ENCODE measurements at places on chromosomes 5 and 9.

DNA sequence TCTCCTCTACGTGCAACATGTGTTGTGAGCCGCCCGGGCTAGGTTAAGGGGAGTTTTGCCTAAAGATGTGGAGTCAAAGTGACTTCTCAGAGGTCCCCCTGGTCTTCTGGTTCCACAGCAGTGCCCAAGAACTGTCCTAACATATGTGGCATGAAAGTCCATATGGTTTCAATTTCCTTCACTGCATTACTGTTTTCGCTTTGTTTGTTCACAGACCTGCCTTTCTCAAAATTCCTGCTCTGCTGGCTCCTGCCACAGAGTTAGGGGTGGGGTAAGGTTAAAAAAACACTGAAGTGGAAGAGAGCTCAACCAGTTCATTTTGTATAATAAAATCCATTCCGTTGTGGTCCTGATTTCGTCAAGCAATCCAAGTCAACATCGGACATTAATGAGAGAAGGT lies 289.4 kb downstream of the DMAC1 start:
- peaks cover 12% of the 10 kb centered on the region for H3K4me1 ChIP-seq
- DNase-seq = no peak
- no peak overlapping the region for H3K4me3 ChIP-seq
- H3K27ac ChIP-seq = no peak overlapping the region
- H3K36me3 ChIP-seq = no peaks in the 10 kb centered on the region

DNA sequence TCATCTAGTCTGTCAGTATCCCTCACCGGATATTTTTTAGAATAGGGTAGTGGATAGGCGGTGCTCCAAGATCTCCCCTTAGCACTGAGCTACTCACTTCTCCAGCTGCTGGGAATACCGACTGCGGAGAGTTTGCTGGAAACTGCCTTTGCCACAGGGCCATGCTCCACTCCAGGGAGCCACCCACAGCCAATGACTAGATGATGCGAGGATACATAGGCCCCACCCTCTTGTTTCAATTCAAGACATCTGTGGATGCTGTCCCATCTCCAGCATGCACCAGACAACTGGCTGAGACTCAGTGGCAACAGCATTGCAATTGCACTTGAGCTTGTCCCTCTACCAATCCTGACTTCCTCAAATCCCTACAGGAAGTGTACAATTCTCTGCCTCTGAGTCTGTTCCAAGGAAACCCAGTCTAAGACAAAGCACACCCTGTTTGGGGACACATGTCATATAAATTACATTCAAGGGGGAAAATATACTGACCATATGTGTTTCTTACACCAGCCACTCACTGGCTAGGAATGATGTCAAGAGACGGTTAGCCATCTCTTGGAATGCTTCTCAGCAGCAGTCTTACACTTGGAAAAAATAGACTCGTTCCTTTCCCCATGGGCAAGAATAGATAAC lies 312.6 kb upstream of the KIF2A start:
- H3K4me1 ChIP-seq = peaks cover 3% of the 10 kb centered on the region
- H3K4me3 ChIP-seq = no peak overlapping the region
- H3K27ac ChIP-seq = no peak overlapping the region
- H3K27me3 ChIP-seq = peaks cover 28% of the 10 kb centered on the region
- no peak for DNase-seq

DNA sequence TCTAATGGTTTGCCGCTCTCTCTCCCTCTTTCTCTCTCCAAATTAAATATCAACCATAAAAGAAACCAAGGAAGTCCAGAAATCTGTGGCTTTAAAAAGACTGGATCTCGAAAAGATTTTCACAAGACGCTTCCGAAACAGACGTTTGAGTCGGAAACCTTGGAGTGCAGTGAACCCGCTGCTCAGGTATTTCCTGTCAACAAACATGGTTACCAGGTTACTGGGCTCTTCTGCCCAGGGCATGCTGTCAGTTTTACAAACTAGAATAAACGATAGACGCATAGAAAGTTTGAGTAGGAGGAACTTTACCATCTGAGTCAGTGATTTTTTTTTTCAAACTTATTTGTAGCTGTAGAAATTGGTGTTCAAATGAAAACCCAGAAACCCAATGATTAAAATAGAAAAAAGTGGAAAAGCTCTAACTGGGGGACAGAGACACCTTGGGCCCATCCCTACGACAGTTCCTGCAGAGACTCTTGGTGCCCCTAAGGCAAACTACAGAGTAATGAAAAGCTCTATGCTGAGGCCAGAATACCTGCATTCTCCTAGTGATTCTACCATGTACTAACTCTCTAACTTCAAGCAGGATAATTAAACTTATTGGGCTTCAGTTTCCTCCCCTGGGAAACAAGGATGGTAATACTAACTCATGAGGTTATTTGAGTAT lies 90.0 kb downstream of the DOCK8 start:
- peak overlapping the region; percentile 97 for H3K27ac ChIP-seq
- H3K4me3 ChIP-seq = peak overlapping the region; percentile 57
- peaks cover 12% of the 10 kb centered on the region for H3K4me1 ChIP-seq

- no peak for DNase-seq
- peaks cover 36% of the 10 kb centered on the region for H3K4me1 ChIP-seq
These were observed 157.6 kb upstream of the TUT7 start for GRCh38 chr9:86511614-86512360.

DNA sequence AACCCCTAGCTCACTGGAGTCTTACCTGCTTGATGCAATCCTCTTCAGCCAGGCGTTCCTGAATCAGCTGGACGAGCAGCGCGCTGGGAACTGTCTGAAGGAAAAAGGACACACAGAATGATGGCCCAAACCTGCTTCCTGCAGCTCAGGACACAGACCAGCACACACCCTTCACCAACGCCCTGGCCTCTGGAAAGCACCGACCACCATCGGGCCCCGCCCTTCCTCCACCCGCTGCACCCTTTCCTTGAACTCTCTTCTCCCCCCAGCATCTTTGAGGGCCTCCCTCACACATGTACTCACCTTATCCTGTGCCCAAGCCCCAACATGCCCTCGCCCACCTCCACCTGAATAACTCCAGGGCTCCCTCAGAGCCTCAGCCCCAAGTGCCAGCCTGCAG lies 23.3 kb downstream of the AK8 start:
- no peak overlapping the region for H3K4me3 ChIP-seq
- peaks cover 4% of the 10 kb centered on the region for H3K4me1 ChIP-seq
- no peaks in the 10 kb centered on the region for H3K36me3 ChIP-seq

- H3K27ac ChIP-seq = peak overlapping the region; percentile 80
- peaks cover 65% of the 10 kb centered on the region for H3K4me1 ChIP-seq
- no peaks in the 10 kb centered on the region for H3K27me3 ChIP-seq
- no peak for DNase-seq
- H3K4me3 ChIP-seq = no peak overlapping the region
These were observed 14.5 kb downstream of the GSN start for GRCh38 chr9:121282277-121283079.

- peaks cover 27% of the 10 kb centered on the region for H3K4me1 ChIP-seq
- peaks cover 8% of the 10 kb centered on the region for H3K36me3 ChIP-seq
- H3K27ac ChIP-seq = no peak overlapping the region
These were observed 74.1 kb downstream of the SLC38A9 start for GRCh38 chr5:55638051-55638450.

DNA sequence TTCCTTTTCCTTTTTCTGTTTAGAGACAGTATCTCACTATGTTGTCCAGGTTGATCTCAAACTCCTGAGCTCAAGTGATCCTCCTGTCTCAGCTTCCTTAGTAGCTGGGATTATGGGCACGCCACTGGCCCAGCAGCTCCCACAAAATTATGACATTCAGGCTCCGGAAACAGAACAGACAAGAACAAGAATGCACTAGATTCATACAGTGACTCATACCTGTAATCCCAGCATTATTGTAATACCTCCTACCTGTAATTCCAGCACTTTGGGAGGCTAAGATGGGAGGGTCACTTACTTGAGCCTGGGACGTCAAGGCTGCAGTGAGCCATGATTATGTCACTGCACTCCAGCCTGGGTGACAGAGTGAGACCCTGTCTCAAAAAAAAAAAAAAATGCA lies 26.7 kb upstream of the B4GALT1 start:
- no peak overlapping the region for H3K27ac ChIP-seq
- no peaks in the 10 kb centered on the region for H3K36me3 ChIP-seq
- H3K4me1 ChIP-seq = peaks cover 9% of the 10 kb centered on the region
- DNase-seq = no peak

DNA sequence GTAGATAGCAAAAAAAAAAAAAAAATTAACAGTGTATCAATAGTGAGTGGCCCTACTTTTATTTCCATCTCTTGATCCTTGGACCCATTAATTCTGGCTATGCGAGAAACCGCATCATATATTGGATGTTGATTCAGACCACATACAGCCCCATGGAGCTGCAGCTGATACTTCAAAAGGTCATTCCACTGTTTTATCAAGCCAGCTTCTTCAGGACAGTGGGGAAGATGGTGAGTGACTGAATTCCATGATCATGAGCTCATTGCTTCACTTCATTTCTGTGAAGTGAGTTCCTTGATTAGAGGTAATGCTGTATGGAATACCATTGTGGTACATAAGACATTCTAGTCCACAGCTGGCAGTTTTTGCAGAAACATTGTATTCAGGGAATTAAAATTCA lies 222.9 kb upstream of the MEF2C start:
- no peak for DNase-seq
- no peaks in the 10 kb centered on the region for H3K4me1 ChIP-seq
- H3K27me3 ChIP-seq = no peaks in the 10 kb centered on the region
- no peak overlapping the region for H3K27ac ChIP-seq

DNA sequence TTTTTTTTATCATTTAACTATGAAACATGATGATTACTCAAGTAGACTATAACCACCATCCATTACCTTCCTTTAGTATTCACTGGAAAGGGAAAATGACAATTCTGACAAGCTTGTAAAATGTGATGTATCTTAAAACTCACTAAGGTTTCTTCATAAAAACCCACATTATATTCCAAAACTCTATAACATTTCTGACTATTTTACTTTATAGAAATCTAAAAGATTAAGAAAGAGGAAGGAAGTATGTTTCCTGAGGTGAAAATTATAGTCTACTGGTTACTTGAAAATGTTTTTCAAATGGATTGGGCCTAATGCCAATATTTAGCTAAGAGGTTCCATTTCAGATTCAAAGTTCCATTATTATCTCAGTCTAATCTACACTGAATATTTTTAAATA lies 1982.2 kb upstream of the C9orf72 start:
- H3K4me1 ChIP-seq = no peaks in the 10 kb centered on the region
- H3K36me3 ChIP-seq = peaks cover 2% of the 10 kb centered on the region
- H3K4me3 ChIP-seq = no peak overlapping the region
- DNase-seq = no peak
- no peak overlapping the region for H3K27ac ChIP-seq

DNA sequence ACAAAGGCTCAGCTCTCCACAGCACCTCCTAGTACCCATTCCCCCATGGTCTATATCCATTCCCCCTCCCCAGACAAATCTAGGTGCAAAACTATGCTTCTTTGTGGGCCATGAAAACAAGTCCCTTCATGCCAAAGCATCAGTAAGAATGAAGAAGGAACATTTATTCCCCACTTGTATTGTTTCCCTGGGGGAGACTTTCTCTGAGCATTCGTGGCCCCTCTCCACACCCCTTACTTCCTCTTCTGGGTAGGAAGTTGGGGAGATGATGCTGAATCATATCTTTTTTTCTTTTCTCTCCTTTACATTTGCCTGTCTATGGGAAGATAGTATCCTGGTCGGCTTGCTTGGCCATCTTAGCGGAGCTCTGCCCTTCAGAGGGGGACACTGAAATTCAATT lies 246.8 kb downstream of the NSG2 start:
- no peak for DNase-seq
- H3K27me3 ChIP-seq = peaks cover 35% of the 10 kb centered on the region
- no peaks in the 10 kb centered on the region for H3K36me3 ChIP-seq
- H3K27ac ChIP-seq = no peak overlapping the region
- no peaks in the 10 kb centered on the region for H3K4me1 ChIP-seq
- H3K4me3 ChIP-seq = no peak overlapping the region

DNA sequence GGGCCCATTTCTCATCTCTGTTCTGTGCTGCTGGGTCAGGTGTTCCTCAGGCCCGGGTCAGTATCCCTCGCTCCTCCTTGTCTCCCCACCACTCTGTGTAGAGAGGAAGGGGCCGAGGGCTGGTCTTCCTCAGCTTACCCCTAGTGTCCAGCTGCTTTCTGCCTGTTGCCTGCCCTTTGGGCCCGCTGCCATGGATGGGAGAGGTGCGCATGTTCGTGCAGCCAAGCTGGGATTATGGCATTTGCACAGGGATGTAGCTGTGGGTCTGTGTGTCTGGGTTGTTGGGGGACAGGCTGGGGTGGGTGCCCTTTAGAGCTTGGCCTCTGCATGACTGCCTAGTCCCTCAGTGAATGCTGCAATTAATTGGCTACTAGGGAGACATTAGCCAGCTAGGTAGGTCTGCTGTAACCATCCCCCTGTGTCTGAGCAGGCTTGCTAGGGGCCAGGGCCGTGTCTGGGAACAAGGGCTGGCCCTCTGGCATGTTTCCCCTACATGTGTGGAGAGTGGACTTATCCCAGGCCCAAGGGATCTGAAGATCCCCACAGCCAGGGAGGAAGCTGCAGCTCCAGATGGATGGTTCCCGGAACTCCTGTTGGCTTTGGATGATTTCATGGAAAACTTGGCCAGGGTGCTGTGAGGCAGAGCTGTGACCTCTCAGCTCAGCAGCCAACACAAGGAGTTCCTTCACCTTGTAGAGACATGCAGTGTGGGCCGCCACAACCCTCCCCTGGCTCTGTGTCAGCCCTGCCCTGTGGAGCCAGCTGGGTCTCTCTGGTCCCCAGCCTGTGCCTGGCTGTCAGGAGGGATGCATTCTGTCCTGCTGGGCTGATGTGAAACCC lies 161.9 kb downstream of the MACROH2A1 start:
- DNase-seq = peak; percentile 35
- no peaks in the 10 kb centered on the region for H3K36me3 ChIP-seq
- H3K4me3 ChIP-seq = no peak overlapping the region
- no peaks in the 10 kb centered on the region for H3K27me3 ChIP-seq
- peak overlapping the region; percentile 34 for H3K27ac ChIP-seq

DNA sequence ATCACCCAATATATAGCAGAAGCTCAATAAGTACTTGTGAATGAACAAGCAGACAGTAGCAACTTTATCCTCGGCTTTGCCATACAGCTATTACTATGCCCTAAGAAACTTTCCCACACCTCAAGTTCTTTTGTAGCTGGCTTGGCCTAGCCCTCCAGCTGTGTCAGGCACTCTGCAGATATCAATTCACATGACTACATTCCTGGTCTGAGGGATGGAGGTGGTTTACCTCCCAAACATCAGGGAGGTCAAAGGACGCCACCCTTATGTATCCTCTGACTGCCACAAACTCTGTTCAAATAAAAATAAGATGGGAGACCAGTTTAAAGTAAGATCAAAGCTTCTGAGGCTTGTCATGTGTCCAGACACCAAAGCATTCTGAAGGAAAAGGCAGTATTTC lies 416.3 kb downstream of the PIK3R1 start:
- H3K27me3 ChIP-seq = no peaks in the 10 kb centered on the region
- H3K36me3 ChIP-seq = no peaks in the 10 kb centered on the region
- peaks cover 7% of the 10 kb centered on the region for H3K4me1 ChIP-seq

- no peak overlapping the region for H3K27ac ChIP-seq
- no peak for DNase-seq
- H3K27me3 ChIP-seq = no peaks in the 10 kb centered on the region
- H3K4me3 ChIP-seq = no peak overlapping the region
These were observed 19.3 kb downstream of the SLC6A7 start for GRCh38 chr5:150209099-150209635.

GRCh38 chr5:94197970-94198369 lies 420.4 kb downstream of the KIAA0825 start:
- H3K27me3 ChIP-seq = no peaks in the 10 kb centered on the region
- H3K4me3 ChIP-seq = no peak overlapping the region
- no peak for DNase-seq
